ENCODE measurements at places on chromosomes 1 and 21.

DNA sequence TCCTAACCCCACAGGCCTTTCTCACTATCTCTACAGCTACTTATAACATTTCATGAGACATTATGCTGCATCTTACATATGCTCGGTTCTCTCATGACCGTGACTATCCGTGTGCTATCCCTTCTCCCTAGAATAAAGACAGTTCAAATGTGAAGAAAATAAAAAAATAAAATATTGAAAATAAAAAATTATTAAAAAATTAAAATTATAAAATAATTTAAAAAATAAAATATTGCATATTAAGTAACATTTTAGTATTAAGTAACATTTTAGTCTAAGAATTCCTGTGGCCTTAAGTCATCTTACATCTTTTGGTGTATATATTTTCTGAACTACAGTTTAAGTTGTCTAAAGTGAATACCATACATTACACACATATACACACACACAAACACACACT is 415.5 kb downstream of the DPYD start:
- no peak for DNase-seq

DNA sequence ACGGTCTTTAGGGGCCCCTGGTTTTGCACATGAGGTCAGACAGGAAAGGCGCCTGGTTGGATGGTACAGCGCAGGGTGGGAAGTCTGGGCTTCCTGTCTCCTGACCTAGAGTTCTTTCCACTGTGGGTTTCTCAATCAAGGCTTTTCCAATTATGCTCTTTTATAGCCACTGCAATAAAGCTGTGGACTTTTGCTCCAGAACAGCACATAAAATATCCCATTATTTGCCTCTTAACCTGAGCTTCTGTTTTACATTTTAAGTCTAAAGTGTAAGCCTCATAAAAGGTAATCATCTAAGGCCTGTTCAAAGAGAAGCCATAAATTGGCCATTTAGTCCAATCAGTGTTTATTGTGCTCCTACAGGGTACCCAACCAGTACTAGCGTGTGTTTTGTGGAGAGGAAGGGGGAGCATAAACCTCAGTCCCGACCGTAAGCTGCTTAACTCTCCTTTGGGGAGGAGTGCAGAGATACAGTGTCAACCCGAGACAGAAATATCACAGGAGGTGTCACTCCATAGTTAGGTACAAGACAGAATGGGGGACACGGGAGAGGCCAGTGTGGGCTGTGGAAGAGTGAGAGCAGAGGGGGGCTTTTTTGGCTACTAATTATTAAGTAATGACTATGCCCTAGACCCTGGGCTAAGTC is 270.0 kb downstream of the TRABD2B start:
- DNase-seq, result no peak

GRCh38 chr1:110872745-110873720 is at the start of gene CD53:
TSS of gene CD53 (plus strand) at chr1:110873148. CDS start at chr1:110891409, 18,261 bp downstream.
- no peak for DNase-seq

GRCh38 chr1:1567891-1568291 is 6.8 kb downstream of the SSU72 start:
- DNase-seq, result no peak

- no peak for DNase-seq
Measured at GRCh38 chr1:183039985-183040447, 16.8 kb downstream of the LAMC1 start.

DNA sequence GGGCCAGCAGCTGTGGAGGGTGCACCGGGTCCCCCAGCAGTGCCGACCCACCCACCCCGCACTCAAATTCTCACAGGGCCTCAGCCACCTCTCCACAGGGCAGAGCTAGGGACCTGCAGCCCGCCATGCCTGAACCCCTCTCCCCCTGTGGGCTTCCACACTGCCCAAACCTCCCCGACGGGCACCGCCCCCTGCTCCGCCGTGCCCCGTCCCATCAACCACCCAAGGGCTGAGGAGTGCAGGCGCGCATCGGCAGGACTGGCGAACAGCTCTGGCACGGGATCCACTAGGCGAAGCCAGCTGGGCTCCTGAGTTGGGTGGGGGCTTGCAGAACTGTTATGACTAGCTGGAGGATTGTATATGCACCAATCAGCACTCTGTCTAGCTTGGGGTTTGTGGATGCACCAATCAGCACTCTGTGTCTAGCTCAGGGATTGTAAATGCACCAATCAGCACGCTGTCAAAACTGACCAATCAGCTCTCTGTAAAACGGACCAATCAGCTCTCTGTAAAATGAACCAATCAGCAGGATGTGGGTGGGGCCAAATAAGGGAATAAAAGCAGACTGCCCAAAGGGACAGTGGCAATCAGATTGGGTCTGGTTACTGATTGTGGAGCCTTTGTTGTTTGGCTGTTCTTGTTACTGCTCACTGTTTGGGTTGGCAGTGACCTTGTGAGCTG is 12.4 kb upstream of the RCAN3 start:
- DNase-seq, result no peak

GRCh38 chr1:24415910-24416665 is 486 bp downstream of the NIPAL3 start:
- no peak for DNase-seq

- no peak for DNase-seq
Measured at GRCh38 chr21:45372732-45373355, 32.1 kb upstream of the COL18A1 start.

- DNase-seq, result no peak
Measured at GRCh38 chr1:109148987-109149561, 35.2 kb downstream of the ELAPOR1 start.

DNA sequence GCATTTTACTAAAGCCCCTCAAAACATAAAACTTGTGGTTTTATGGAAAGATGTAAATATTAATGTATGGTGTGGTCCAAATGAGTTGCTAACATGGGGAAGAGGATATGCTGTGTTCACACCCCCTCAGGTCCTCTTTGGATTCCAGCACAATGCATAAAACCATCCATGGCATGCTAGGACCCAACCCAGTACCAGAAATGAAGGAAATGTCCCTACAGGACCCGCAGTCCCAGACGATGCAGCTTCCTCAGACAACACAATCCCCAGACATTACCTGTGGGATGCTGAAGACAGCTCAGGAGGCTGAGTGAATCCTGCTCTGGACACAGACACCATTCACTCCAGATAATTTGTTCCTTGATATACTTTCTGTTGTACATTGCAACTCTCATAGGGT is 202.2 kb downstream of the LBR start:
- DNase-seq, result no peak

DNA sequence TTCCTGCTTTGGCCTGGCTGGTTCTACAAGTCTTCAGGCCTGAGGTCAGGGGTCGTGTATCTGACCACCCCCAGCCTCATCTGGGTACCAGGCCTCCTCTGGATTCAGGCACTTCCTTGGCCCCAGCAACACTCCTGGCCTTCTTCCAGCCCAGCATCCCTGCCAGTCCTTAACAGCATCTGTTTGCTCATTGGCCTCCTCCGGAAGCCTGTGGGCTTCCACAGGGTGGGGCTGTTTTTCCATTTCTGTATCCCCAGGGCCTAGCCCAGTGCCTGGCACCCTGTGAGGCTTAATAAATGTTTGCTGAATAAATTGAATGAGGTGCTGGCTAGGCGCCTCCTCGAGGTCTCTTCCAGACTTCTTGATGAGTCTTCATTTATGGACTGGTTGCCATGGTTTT is 21.5 kb upstream of the GPR37L1 start:
- DNase-seq, result no peak

GRCh38 chr1:16189921-16190621 is 22.4 kb downstream of the ARHGEF19 start:
- DNase-seq, result no peak
